ENCODE measurements at places on chromosomes 6 and 20. TPM values are rescaled to one million over a fixed set of nuclear protein-coding genes. Genes with fewer than 3 reads are reported as not detected.

The ASIP gene
- not detected for total RNA-seq

The SPATS1 gene
- total RNA-seq: not detected

The CFB gene
- 0.58 TPM for total RNA-seq

The NAA20 gene
- total RNA-seq: 53.3 TPM

The CCM2L gene
- total RNA-seq: not detected

The CBLN4 gene
- not detected for total RNA-seq

The PNLDC1 gene
- 0.25 TPM for total RNA-seq

The VTA1 gene
- 37.0 TPM for total RNA-seq

The GPSM3 gene
- total RNA-seq: 287 TPM

The ADTRP gene
- 5.5 TPM for total RNA-seq

The CCN6 gene
- not detected for total RNA-seq

The GMPR gene
- total RNA-seq: 3.4 TPM

The SLC22A3 gene
- total RNA-seq: not detected

The ZC3H12D gene
- 37.4 TPM for total RNA-seq

The VSTM2L gene
- total RNA-seq: 0.20 TPM

The HLA-G gene
- not detected for total RNA-seq

The MOG gene
- not detected for total RNA-seq

The BMP6 gene
- total RNA-seq: not detected

The BPI gene
- not detected for total RNA-seq

The DSP gene
- 0.15 TPM for total RNA-seq

The GUCA1A gene
- total RNA-seq: not detected

The CTCFL gene
- not detected for total RNA-seq

The SLPI gene
- 0.40 TPM for total RNA-seq

The WFDC12 gene
- total RNA-seq: not detected

The RAB44 gene
- total RNA-seq: 0.25 TPM

The MYLK4 gene
- 0.15 TPM for total RNA-seq

The HAO1 gene
- not detected for total RNA-seq

The SSTR4 gene
- total RNA-seq: not detected

The RRAGD gene
- total RNA-seq: 11.6 TPM

The PBOV1 gene
- total RNA-seq: not detected

The TNFRSF6B gene
- not detected for total RNA-seq

The CLVS2 gene
- not detected for total RNA-seq

The UBR2 gene
- total RNA-seq: 34.0 TPM

The PRRT1 gene
- total RNA-seq: 0.28 TPM

The COL12A1 gene
- total RNA-seq: not detected

The EPPIN gene
- not detected for total RNA-seq

The AURKA gene
- 91.9 TPM for total RNA-seq

The CCR6 gene
- 20.3 TPM for total RNA-seq

The CDH26 gene
- 0.86 TPM for total RNA-seq

The HLA-DOB gene
- total RNA-seq: 1.5 TPM

The EYA2 gene
- total RNA-seq: 0.28 TPM

The GABRR1 gene
- total RNA-seq: not detected

The CST4 gene
- total RNA-seq: not detected

The BPIFB4 gene
- not detected for total RNA-seq

The SYCP2 gene
- total RNA-seq: 7.9 TPM

The GSTA2 gene
- not detected for total RNA-seq

The SPTLC3 gene
- not detected for total RNA-seq

The IRF4 gene
- total RNA-seq: 178 TPM

The RAB32 gene
- not detected for total RNA-seq

The AHCY gene
- total RNA-seq: 53.0 TPM

The MAS1L gene
- not detected for total RNA-seq

The MAP3K5 gene
- 25.4 TPM for total RNA-seq

The FLRT3 gene
- not detected for total RNA-seq

The SMIM26 gene
- total RNA-seq: 64.7 TPM

The LAMA2 gene
- total RNA-seq: 0.53 TPM

The SIRPG gene
- 109 TPM for total RNA-seq

The SRSF12 gene
- total RNA-seq: not detected

The OR2J2 gene
- total RNA-seq: not detected

Measured in activated CD4-positive, alpha-beta memory T cell treated with anti-CD3 and anti-CD28 coated beads, Interleukin-2, amount 10 ng/mL, durations not matched to agents 7 days and 5 days (primary cell).